ENCODE measurements at places on chromosomes 1 and 21.

GRCh38 chr1:115879977-115880376 is 39.1 kb upstream of the NHLH2 start:
- DNase-seq, result no peak

- DNase-seq, result no peak
These were observed 3.0 kb upstream of the KCND3 start for GRCh38 chr1:111992476-111992875.

DNA sequence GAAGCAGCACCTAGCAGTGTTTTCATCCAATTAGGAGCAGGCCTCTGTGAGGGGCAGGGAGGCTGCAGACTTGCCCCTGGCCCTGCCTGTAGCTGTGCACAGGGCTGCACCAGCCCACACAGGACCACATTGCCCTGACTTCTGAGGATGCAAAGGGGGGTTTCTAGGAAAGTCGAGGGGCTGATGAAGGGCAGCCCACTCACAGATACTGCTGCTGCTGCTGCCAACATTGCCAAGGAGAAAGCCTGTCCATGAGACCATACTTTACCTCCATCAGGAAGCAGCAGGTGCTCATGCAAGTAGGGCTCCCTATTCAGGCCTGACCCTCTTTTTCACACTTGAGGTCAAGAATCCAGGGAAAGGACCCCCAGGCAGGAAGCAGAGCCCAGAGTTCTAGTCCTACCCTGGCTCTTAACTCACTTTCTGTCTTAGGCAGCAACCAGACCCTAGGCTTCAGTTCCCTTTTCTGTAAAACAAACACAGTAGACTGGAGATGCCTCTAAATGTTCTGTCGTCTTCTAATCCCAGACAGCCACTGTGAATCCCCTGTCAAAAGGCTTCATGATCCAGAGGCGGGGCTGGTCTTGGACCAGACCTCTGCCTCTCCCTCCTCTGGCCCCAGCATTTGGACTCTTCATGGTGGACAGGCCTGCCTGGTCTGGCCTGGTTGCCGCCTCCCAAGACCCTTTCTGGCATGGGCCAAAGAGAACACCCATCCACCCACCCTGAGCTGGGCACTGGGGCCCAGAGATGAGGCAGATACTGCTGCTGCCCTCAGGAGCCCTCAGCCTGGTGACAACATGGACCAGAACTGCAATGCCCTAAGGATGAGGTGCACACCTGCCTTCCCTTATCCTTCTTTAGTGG is 120.2 kb downstream of the GLIS1 start:
- no peak for DNase-seq

DNA sequence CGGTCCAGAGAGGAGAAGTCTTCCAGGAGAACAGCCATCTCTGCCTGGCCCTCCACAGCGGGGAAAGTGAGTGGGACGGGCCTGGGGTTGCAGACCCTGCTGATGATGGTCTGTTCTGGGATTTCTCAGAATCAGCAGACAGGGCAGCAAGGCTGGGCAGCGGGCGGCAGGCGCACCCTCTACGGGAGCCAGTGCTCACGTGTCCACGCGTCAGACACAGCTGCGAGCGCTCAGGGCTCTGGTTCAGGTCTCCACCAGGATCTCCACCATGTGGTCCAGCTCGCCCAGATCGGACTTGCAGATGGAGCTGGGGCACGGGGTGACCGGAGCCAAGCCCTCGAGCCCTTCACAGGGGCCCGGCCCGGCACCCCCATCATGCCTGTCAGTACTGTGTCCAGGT is 5.5 kb downstream of the CLCA4 start:
- no peak for DNase-seq

GRCh38 chr21:37396855-37397254 is 30.3 kb downstream of the DYRK1A start:
- no peak for DNase-seq

GRCh38 chr1:81756872-81757271 is 43.9 kb upstream of the ADGRL2 start:
- DNase-seq, result no peak

- DNase-seq, result no peak
These were observed 87.8 kb downstream of the GLUL start for GRCh38 chr1:182303778-182304177.

GRCh38 chr21:23585419-23585818 is 2021.9 kb downstream of the MRPL39 start:
- no peak for DNase-seq

DNA sequence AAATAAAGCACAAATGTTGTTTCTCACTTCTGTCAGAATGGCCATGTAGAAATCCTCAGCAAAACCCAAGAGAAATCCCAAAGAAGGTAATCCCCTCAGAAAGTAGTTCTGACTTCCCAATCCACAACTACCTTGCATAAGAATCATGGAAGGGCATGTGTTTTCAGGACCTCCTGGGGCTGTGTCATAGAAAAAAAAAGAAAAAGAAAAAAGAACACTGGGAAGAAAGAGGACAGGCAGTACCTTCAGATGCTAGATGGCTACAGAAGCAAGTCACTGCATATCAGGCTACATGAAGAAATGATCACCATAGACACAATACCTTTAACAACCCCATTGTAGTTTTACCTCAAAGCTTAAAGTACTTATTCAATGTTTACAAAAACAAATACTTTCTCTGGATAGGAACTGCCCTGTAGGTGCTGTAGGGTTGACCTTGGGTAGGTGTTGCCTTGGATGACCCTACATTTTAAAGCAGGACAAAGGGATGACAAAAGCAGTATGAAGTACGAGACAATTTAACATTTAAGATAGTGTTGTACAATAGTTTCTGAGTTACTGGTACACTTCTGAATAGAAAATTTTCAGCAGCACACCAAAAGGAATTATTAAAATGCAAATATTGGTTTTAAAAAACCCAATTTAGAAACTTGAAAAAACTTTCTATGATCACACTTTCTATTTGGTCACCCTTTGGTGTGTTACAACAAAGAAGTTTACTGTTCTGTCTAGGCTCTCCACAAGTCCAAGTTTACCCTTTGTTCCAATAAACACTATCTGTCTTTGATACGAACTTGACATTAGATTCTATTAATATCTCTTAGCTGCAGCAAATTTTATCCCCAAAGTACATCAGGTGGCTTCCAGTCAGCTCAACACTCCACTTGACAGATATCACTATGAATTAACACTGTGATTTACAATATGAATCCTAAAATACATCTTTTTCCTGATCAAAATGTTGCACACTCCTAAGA is 5.0 kb downstream of the TRIT1 start:
- DNase-seq, result no peak

GRCh38 chr1:14113271-14113670 is 413.3 kb downstream of the PRDM2 start:
- DNase-seq, result no peak

GRCh38 chr21:45551316-45551715 is 9.1 kb upstream of the SLC19A1 start:
- no peak for DNase-seq

DNA sequence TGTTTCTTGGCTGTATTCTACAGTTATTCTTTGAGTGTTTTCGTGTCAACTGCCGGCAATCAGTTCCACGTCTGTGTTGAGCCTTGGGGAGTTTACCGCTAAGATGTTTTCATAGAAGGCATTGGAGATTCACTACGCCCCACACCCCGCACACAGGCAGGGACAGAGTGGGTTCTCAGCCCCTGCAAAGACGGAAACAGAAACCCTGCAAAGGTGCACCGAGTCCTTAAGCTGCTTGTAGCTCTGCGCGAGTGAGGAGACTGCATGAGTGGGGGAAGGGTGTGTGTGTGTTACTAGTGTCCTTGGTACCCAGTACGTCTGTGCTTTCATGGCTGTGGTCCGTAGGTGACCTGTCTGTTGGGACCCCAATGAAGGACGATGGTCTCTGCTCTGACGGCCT is 1.9 kb downstream of the LHX4 start:
- no peak for DNase-seq

DNA sequence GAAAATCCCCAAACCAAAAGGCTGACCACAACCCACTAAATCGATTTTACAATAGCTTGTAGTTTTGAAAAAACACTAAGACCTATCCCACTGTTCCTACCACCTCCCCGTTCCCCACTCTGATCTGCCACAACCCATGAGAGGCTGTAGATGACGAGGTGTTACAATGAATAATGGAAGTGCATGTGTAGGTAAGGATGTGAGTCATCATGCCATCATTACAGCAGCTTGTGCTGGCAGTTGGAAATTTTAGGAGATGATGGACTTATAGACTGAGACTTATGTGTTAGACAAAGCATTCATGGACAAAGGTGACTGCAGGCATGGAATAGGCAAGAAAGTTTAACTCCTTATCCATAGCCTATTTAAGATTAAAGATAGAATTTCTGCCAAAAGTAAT is 184.7 kb upstream of the CACYBP start:
- DNase-seq, result no peak

DNA sequence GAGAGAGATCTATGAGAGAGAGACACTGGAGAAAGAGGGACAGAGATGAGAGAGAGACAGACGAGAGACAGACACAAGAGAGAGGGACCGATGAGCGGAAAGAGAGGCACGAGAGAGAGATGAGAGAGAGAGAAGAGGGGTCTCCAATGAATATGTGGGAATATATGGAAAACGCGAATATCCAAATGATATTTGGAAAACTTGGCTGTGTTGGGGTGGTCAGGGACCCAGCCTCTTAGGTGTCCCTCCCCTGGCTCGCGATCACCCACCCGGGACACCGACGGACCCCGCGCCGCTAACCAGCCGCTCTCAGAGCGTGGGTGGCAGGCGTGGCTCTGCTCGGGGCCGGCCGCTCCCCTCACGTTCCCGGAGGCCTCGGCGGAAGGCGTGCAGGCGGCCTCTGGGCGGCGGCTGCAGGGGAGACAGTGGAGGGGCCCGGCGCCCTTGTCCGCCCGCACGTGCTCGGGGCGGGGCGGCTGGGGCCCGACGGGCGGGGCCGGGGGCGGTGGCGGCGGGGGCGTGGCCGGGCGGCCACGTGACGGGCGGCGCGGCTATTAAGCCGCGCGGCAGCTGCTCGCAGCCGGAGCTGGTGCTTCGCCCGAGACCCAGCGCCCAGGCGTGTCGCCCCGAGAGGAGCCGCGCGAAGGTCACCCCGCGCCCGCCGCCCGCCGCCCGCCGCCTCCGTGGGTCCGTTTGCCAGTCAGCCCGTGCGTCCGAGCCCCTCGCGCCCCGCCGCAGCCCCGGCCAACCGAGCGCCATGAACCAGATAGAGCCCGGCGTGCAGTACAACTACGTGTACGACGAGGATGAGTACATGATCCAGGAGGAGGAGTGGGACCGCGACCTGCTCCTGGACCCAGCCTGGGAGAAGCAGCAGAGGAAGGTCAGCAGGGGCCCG is at the start of gene ACTN2:
ACTN2 (plus strand) TSS at position 583 of the 898 bp plus-strand sequence; CDS start at position 758, 175 bp downstream.
- DNase-seq, result no peak

All from NCI-H2081 treated with DMSO at 0.1 percent for 48 hours (cell line).